ENCODE measurements at places on chromosomes 6 and 20. TPM values are rescaled to one million over a fixed set of nuclear protein-coding genes. Genes with fewer than 3 reads are reported as not detected.
A peak's percentile ranks its signal among the peaks of the same experiment; 100 is the strongest.

The NOX3 gene
- not detected for total RNA-seq

- no peak overlapping the region for H3K27ac ChIP-seq
- H3K27me3 ChIP-seq: no peaks in the 10 kb centered on the region
- H3K36me3 ChIP-seq: no peaks in the 10 kb centered on the region
- no peak overlapping the region for H3K4me3 ChIP-seq
- no peaks in the 10 kb centered on the region for H3K4me1 ChIP-seq
- DNase-seq: no peak
Measured at GRCh38 chr6:141307309-141307998, 825.3 kb upstream of the GJE1 start.

DNA sequence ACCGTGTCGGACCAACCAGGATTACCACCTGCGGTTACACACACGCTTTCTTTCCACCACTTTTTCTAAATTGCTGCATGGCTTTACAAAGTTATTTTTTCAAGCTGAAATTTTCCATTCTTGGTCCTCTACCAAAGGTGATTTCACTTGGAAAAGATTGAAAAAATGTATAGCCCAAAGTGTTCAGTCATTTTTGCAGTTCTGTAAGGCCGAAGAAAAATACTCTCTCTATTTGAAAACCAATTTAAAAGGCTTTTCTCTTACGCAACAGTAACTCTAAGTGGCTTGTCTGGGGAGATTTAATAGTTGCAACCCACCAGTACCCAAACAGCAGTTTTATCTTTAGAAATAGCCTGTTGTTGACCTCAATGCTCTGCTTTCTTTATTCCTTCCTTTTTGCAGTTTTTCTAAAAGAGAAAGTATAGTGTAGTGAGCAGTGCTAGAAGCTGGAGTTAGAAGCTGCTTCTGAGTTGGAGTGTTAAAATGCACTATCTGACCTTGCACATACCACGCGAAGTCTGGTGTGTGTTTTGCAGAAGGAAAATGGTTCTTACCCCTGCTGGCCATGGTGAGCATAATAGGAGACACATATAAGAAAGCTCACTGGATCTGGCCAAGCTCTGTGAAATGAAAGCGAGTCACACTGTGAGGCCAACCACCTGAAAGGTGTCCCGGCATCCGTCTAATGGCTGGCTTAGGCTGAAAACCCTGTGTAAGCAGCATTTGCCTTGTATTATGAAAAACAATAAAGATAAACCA is 271.6 kb upstream of the PRND start:
- no peak overlapping the region for H3K4me3 ChIP-seq
- DNase-seq: no peak
- no peak overlapping the region for H3K27ac ChIP-seq
- H3K36me3 ChIP-seq: no peaks in the 10 kb centered on the region
- no peaks in the 10 kb centered on the region for H3K27me3 ChIP-seq

DNA sequence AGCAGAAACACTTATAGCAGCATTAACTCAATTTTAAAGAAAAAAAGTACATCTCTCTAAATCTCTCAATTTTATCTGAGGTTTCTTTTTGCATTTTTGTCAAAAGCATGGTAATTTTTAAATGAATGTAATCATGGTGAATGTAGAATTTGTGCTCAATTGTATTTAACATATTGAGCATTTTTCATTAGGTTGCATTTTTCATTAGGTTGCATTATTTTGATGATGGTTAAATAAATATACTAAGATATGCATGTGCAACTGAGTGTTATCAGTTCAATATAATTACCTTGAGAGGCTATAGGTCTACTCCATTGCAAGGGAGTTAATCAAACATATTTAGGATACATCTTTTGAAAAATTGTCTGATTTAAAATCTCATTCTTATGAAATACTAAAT is 355.1 kb upstream of the SPTLC3 start:
- H3K27ac ChIP-seq: no peak overlapping the region
- H3K27me3 ChIP-seq: no peaks in the 10 kb centered on the region

- H3K27ac ChIP-seq: peak overlapping the region; percentile 49
- peaks cover 3% of the 10 kb centered on the region for H3K4me1 ChIP-seq
- no peak overlapping the region for H3K4me3 ChIP-seq
Measured at GRCh38 chr20:699811-700338, 24.3 kb upstream of the SCRT2 start.

DNA sequence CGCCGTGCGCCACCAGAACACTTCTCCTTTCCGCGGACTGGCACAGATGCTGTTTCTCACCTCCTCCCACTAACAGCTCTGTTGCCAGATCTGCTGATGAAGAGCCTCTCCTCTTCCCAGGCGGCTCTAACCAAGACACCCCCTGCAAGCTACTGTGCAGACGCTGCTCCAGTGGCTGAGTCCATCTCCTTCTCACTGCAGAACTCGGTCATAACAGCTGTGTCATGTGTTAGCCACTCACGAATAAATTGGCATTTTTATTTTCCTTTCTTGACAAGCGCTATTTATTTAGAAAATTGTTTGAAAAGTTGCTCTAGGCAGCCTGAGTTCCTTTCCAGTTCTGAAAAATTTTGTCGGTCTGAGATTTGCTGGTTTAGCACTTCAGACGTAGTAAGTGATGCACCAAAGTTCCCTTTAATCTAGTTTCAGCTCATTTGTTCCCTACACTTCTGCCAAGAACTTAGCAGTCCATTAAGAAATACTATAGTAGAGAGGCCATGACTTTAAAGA is 12.8 kb upstream of the PLEKHG1 start:
- no peak overlapping the region for H3K27ac ChIP-seq
- no peaks in the 10 kb centered on the region for H3K4me1 ChIP-seq
- DNase-seq: no peak
- no peaks in the 10 kb centered on the region for H3K27me3 ChIP-seq
- no peaks in the 10 kb centered on the region for H3K36me3 ChIP-seq

- no peaks in the 10 kb centered on the region for H3K36me3 ChIP-seq
- H3K4me3 ChIP-seq: no peak overlapping the region
- H3K4me1 ChIP-seq: no peaks in the 10 kb centered on the region
- no peak overlapping the region for H3K27ac ChIP-seq
- DNase-seq: peak; percentile 51
- H3K27me3 ChIP-seq: no peaks in the 10 kb centered on the region
Measured at GRCh38 chr6:118859517-118860064, 34.4 kb upstream of the ASF1A start.

GRCh38 chr20:38200646-38201045 is 35.6 kb upstream of the TGM2 start:
- no peaks in the 10 kb centered on the region for H3K4me1 ChIP-seq
- H3K36me3 ChIP-seq: no peaks in the 10 kb centered on the region
- H3K4me3 ChIP-seq: no peak overlapping the region
- H3K27ac ChIP-seq: no peak overlapping the region
- H3K27me3 ChIP-seq: peaks cover 6% of the 10 kb centered on the region
- peak; percentile 22 for DNase-seq

GRCh38 chr6:335572-335971 is 43.3 kb downstream of the DUSP22 start:
- H3K36me3 ChIP-seq: no peaks in the 10 kb centered on the region
- DNase-seq: no peak
- no peaks in the 10 kb centered on the region for H3K4me1 ChIP-seq
- H3K27me3 ChIP-seq: no peaks in the 10 kb centered on the region
- H3K27ac ChIP-seq: no peak overlapping the region
- no peak overlapping the region for H3K4me3 ChIP-seq

- H3K27ac ChIP-seq: no peak overlapping the region
- no peaks in the 10 kb centered on the region for H3K27me3 ChIP-seq
- no peaks in the 10 kb centered on the region for H3K36me3 ChIP-seq
- DNase-seq: no peak
Measured at GRCh38 chr6:57017841-57018240, 28.7 kb upstream of the KIAA1586 start.

- no peak for DNase-seq
- H3K4me3 ChIP-seq: no peak overlapping the region
- H3K27me3 ChIP-seq: no peaks in the 10 kb centered on the region
- H3K4me1 ChIP-seq: peaks cover 11% of the 10 kb centered on the region
- no peak overlapping the region for H3K27ac ChIP-seq
- no peaks in the 10 kb centered on the region for H3K36me3 ChIP-seq
Measured at GRCh38 chr6:142842418-142843261, 102.3 kb downstream of the HIVEP2 start.

The SNAP25 gene
- total RNA-seq: 0.29 TPM

The CYP24A1 gene
- total RNA-seq: not detected

The CLVS2 gene
- 38.9 TPM for total RNA-seq

The FAM209B gene
- not detected for total RNA-seq

GRCh38 chr20:17227669-17228623 is 1.1 kb downstream of the PCSK2 start:
- peak overlapping the region; percentile 60 for H3K4me3 ChIP-seq
- H3K36me3 ChIP-seq: no peaks in the 10 kb centered on the region
- peaks cover 6% of the 10 kb centered on the region for H3K4me1 ChIP-seq
- peaks cover 46% of the 10 kb centered on the region for H3K27me3 ChIP-seq
- H3K27ac ChIP-seq: no peak overlapping the region

GRCh38 chr20:32040142-32040953 is 11.7 kb upstream of the HCK start:
- no peak overlapping the region for H3K27ac ChIP-seq
- no peak overlapping the region for H3K4me3 ChIP-seq
- H3K27me3 ChIP-seq: peaks cover 13% of the 10 kb centered on the region

DNA sequence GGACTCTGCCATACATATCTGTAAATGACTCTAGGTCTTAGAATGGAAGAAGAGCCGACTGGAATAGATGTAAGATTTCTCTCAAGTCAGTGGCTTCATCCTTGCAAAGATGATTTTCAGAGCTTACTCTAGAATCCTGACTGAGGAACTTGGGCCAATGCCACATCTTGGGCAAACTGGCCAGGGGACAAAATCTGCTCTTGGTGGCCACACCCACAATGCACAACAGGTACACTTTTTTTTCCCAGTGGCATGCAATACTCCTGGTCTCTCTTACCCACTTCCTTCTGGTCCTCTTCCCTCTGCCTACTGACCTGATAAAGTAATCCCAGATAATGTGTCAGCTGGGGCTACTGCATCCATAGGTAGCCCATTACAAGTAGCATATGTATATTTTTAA is 13.4 kb downstream of the CLIC5 start:
- H3K4me1 ChIP-seq: no peaks in the 10 kb centered on the region
- H3K27me3 ChIP-seq: no peaks in the 10 kb centered on the region
- no peaks in the 10 kb centered on the region for H3K36me3 ChIP-seq
- no peak overlapping the region for H3K27ac ChIP-seq
- no peak for DNase-seq
- no peak overlapping the region for H3K4me3 ChIP-seq

- H3K4me1 ChIP-seq: no peaks in the 10 kb centered on the region
- H3K36me3 ChIP-seq: no peaks in the 10 kb centered on the region
- no peaks in the 10 kb centered on the region for H3K27me3 ChIP-seq
- no peak for DNase-seq
- H3K27ac ChIP-seq: no peak overlapping the region
Measured at GRCh38 chr20:62765432-62766070, 30.7 kb upstream of the MRGBP start.

The SLC17A2 gene
- not detected for total RNA-seq

GRCh38 chr20:34874094-34874654 is 1.5 kb upstream of the GGT7 start:
- H3K4me1 ChIP-seq: no peaks in the 10 kb centered on the region

GRCh38 chr6:146912730-146913685 is 291.2 kb upstream of the STXBP5 start:
- no peaks in the 10 kb centered on the region for H3K36me3 ChIP-seq
- no peak overlapping the region for H3K4me3 ChIP-seq
- no peak for DNase-seq
- no peaks in the 10 kb centered on the region for H3K27me3 ChIP-seq
- no peak overlapping the region for H3K27ac ChIP-seq

GRCh38 chr6:12293235-12293930 is 3.2 kb downstream of the EDN1 start:
- no peak for DNase-seq
- H3K36me3 ChIP-seq: no peaks in the 10 kb centered on the region
- H3K27me3 ChIP-seq: peaks cover 47% of the 10 kb centered on the region
- no peaks in the 10 kb centered on the region for H3K4me1 ChIP-seq
- no peak overlapping the region for H3K27ac ChIP-seq
- no peak overlapping the region for H3K4me3 ChIP-seq

DNA sequence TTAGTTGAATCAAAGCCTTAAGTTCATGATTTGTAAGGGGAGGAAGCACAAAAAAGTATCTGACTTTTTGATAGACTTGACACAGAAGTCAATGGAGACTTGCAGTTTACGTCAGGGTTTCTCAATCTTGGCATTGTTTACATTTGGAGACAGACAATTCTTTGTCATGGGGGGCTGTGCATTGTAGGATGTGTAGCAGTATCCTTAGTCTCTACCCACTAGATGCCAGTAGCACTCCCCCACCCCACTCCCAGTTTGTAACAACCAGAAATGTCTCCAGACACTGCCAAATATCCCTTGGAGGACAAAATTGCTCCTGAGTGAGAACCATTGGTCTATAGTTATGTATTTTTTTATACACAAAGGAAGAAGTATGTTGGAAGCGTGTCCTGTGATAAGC is 434.1 kb downstream of the RFPL4B start:
- H3K4me1 ChIP-seq: no peaks in the 10 kb centered on the region
- no peaks in the 10 kb centered on the region for H3K36me3 ChIP-seq
- H3K27ac ChIP-seq: no peak overlapping the region
- DNase-seq: no peak
- H3K27me3 ChIP-seq: no peaks in the 10 kb centered on the region
- H3K4me3 ChIP-seq: no peak overlapping the region

Measured in endodermal cell (in vitro differentiated cells).